Stimulated activated CD4-positive, alpha-beta T cell treated with anti-CD3 and anti-CD28 coated beads, Interleukin-4, amount 100 ng/mL, for 1 hour (primary cell): ENCODE measurements at places on chromosomes 1 and 21.

DNA sequence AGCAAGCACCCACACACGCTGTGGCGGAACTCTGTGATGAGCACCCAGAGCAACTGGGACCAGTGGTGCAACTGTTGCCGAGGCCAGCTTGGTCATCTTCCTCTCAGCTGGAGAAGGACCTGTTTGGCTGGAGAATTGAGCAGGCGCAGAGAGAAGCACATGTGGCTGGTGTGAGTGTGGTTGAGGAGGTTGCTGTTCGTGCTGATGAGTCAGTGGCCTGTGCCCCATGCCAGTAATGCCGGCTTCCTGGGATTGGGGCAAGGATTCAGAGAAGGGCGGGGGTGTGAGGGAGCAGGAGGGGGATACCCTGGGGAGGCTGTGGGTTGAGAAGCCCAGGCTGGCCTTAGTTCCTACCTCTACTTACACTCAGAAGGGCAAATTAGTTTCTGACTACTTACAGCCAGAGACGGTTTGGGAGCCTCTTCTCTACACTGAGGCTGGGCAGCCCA, 57.5 kb upstream of the EPS8L3 start:
- no peak for DNase-seq

- no peak for DNase-seq
Measured at GRCh38 chr1:65002156-65002507, 35.8 kb upstream of the JAK1 start.

DNA sequence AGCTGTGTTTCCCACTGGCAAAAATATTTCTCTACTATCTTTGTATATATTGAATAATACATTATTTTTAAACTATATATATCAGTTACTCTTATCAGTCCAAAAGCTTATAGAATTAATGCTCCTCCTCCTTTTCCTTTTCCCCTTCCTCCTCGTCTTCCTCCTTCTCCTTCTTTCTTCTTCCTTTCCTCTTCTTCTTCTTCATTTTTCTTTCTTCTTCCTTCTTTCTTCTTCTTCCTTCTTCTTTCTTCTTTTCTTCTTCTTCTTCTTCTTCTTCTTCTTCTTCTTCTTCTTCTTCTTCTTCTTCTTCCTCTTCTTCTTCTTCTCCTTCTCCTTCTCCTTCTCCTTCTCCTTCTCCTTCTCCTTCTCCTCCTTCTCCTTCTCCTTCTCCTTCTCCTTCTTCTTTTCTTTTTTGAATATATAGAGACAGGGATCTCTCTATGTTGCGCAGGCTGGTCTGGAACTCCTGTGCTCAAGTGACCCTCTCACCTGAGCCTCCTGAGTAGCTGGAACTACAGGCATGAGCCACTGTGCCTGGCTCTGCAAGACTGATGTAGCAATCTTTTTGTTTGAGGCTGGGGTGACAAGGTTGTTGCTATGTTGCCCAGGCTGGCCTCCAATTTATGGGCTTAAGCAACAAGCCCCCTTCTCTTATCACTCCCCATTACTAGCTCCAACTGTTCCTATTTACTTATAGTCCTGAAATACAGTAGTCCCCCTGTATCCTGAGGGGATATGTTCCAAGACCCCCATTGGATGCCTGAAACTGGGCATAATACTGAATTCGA, 47.4 kb downstream of the MAGI3 start:
- DNase-seq = no peak

DNA sequence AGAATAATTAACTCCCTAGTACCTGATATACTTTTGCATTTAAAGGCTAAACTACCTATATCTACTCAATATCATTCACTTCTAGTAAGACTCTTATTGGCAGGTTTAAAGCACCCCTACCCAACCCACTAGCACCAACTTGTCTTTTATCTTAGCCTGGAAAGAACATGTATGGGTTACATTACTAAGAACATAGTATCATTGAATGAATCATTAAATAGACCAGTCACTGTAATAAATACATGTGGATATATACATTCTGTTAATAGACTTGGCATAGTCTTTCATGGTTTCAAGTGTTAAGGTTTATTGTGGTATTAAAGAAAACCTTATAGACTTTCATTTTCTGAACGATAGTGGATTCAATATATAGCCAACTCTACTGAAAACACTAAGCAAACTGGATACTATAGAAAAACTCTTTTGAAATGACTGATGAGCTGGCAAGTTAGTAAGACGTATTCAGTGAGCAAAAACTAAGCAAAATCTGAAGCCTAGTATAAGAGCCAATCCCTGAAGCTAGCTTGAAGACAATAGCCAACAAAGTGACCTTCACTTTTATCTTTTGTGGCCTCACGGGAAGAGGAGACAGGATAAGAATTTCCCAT, 10.3 kb downstream of the HIVEP3 start:
- no peak for DNase-seq

GRCh38 chr1:205286335-205286950, 35.1 kb downstream of the NUAK2 start:
- DNase-seq = no peak

GRCh38 chr1:108554682-108555427, 5.0 kb upstream of the EEIG2 start:
- DNase-seq = no peak

- DNase-seq = no peak
Measured at GRCh38 chr1:193588311-193589082, 402.1 kb upstream of the B3GALT2 start.

- no peak for DNase-seq
Measured at GRCh38 chr1:234320549-234320948, 52.7 kb upstream of the COA6 start.

DNA sequence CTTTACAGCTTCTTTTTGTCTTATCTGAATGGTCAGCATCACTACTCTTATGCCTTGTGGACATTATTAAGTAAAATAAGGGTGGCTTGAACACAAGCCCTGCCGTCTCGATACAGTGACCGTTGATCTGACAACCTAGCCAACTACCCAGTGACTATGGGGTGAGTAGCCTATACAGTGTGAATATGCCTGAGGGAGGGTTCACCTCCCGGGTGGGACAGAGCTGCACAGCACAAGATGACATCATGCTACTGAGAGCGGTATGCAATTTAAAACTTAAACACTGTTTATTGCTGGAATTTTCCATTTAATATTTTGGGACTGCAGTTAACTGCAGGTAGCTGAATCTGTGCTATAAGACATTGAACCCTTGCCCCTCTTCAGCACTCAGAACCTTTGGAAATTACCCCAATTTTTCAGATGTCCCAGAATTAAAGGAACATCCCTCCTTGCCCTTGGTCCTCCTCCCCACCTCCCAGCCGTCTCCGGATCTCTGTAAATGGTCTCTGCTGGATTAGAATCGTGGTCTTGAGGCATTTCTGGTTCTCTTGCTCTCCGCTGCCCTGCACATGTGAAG, 618.5 kb downstream of the PTPRU start:
- DNase-seq = no peak

DNA sequence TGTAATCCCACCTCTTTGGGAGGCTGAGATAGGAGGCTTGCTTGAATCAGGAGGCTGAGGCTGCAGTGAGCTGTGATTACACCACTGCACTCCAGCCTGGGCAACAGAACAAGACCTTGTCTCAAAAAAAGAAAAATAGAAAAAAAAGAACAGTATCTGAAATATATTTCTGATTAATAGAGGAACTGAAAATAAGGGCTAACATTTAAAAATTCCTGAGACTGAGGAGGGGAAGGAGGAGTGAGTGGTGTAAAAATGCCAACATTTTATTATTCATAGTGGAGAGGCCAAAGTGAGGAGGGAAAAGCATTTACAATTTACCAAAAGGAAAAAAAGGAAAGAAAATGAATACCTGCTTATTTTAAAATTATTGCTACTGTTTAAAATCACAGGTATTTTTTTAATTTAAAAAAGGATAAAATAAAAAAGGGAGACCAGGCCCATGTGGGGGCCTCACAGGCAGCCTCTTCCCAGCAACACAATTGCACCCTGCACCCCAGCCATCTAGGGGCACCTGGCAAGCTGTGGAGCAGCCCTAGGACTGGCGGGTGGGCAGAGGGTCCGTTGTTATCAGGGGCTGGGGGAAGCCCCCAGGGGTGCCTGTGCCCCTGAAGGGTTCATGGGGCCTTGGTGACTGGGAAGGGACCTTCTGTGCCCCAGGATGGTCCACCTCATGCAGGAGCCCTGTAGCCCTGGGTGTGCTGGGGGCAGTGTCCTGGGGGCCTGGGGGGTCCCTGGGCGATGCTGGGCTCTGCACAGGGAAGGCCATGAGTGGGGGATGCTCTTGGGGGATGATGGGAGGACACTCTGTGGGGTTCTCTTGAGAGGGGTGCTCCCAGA, 34.8 kb upstream of the ADARB1 start:
- no peak for DNase-seq

DNA sequence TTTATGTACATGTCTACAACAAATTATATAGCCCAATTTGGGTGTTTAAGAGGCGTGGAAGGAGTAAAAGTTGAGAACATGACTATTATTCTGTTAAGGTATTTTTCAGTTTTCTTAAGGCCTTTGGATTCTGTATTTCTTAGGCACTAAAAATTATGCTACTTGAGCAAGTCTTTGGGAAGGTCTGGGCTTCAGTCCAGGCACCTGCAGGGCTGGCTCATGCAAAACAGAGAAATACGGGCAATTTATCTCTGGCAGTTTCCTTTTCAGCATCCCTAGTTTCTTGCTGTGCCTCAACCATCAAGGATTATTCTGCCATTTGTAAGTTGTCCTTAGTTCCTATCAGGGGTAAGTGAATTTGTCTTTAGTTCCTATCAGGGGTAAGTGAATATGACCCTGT, 358.8 kb upstream of the B3GALT2 start:
- DNase-seq = no peak

- no peak for DNase-seq
Measured at GRCh38 chr1:181919542-181919941, 142.0 kb downstream of the ZNF648 start.

- no peak for DNase-seq
Measured at GRCh38 chr1:170806961-170807360, 128.4 kb upstream of the MROH9 start.

GRCh38 chr1:225813214-225813964, 3.5 kb downstream of the EPHX1 start:
- no peak for DNase-seq

GRCh38 chr1:23613191-23614031, 54.1 kb upstream of the ID3 start:
- peak; percentile 44 for DNase-seq

GRCh38 chr1:77671836-77672235, 10.6 kb downstream of the ZZZ3 start:
- DNase-seq = no peak

- no peak for DNase-seq
Measured at GRCh38 chr1:219239518-219239917, 65.8 kb downstream of the LYPLAL1 start.

DNA sequence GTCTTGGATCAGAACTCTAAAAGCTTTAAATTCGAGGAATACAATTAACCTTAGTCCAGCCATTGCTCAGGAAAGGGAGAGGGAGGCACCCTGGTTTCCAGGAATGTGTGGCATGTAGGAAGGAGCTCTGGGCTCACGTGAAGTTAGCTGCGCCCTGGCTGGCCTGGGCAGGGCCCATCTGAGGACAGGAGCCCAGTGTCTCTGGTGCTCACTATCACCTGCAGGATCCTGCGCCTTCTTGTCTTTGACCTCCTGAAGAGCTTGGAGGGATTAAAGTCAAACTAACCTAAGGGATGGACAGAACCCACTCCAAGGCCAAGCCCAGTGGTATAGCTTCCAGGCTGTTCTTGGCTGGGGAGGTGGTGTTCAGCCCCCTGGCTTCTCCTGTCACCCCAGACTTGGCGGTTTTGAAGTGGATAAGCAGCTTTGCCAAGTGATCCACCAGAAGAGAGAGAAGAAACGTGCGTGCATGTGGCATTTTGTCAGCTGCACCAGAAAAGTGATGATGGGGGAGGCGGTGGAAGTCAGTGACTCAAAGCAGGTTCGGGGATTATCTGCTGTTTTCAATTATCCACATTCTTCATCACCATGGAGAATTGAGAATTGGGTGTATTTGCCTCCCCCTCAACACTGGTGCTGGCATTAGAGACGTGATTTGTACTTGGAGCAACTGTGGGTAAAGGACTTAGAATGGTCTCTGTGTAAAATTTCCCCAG, 11.9 kb upstream of the KCNN3 start:
- DNase-seq = no peak

GRCh38 chr1:209130886-209131285, 452.6 kb upstream of the CAMK1G start:
- DNase-seq = no peak

DNA sequence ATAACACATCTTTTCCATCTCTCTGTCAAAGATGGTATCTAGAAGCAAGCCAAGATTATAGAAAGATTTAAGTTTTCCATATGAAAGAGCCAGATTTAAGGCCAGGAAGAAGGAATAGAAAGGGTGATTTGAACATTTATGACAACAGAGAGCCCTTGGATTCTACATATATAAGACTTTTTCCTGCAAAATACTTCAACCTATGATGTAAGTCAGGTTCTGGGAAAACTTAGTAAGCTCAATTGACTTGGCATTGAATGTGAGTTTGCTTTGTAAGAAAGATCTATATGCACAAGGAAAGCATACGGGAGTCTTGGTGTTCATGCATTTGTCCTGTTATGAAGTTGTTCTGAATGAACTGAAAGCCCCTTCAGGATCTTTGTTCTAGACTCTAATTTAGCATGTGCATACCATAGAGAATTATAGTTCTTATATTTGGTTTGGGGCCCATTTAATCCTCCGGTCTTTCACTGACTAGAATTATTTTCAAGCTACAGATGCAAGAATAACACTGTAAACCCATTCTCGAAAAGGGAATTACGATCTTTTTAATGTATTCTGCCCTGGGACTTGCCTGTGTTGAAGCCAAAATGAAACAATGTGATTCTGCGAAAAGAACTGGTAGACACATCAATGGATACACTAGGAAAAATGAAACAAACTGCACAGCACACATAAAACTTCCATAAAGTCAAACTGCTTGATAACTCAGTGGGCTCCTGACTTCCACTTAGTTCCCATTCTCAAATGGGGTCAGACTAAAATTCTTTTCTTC, 152.8 kb downstream of the DISP1 start:
- no peak for DNase-seq

- DNase-seq = no peak
Measured at GRCh38 chr1:67174716-67175284, 8.5 kb downstream of the IL23R start.

DNA sequence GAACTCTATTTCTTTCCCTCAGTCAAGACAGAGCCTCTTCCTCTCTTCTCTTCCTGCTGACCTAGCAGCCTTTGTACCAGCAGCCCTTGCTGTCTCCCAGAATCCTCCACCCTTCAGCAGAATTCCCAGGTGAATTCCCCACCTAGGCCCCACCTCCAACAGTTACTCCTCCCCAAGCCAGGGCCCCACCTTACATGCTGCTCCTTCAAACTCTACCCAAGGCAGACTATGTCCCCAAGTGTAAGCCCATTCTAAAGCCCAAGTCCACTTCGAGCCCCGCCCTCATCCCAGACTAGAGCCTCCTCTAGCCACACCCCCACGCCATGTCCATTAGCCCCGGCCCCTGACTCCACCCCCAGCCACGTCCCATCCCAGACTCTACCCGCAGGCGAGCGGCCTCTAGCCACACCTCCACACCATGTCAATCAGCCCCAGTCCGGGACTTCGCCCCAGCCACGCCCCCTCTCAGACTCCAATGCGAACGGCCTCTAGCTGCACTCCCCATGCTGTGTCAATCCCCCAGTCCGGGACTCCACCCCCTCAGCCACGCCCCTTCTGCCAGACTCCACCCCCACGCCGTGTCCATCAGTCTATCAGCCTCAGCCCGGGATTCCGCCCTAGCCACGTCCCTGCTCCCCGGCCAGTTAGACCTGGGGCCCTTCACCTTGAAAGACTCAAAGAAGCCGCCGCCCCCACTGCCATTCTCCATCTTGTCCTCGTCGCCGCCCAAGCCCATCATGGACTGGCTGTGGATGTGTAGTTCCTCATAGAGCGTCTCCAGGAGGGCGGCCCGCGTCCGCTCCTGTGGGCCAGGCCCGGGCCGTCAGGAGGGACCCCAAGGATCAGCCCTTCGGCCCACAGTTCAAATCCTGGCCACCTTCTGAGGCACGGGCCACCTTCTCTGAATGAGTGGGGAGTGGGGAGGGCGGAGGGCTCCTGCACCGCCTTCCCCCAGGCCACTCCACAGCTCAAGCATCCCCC, 61.3 kb downstream of the RAP1GAP start:
- DNase-seq = peak; percentile 41
